ENCODE measurements at places on chromosomes 6 and 20. TPM values are rescaled to one million over a fixed set of nuclear protein-coding genes. Genes with fewer than 3 reads are reported as not detected.

- DNase-seq: no peak
Measured at GRCh38 chr6:113290684-113291083, 566.5 kb upstream of the MARCKS start.

GRCh38 chr6:7550433-7550801, 8.9 kb downstream of the DSP start:
- DNase-seq: no peak

DNA sequence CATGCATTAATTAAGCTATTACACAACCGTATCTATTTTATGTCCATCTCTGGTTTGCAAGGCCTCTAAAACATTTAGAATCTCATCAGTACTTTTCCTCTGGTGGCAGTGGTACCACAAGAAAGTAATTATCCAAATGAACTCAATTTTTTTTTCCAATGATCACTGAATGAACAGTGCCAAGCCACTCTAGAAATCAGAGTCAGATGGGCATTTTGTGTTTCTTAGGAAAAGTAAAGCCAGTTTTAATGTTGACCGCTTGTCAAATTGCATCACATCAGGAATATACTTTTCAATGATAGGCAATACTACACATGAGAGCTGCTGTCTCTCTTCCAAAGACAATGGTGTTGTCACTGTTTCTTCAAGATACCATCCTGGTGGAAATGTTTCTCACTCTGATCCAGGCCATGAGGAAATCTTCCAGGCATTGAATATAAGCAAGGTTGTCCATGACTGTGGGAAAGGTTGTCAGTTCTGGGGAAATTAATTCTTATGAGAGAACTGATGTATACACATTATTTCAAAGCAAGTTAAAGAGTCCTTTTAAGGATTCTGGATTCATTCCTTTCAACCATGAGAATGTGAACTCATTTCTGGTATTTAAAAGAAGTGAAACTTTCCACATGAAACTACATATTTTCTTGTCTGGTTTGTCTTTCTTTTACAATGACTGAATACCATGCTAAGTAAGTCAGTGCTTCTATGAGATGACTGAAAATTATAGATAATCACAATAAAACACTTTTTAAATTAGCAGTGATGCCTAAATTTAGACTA, 108.8 kb upstream of the TCF21 start:
- no peak for DNase-seq

Gene ARHGAP40
- 0.34 TPM for total RNA-seq

Gene SAPCD1
- 3.9 TPM for total RNA-seq

Gene KCNK5
- total RNA-seq: not detected

Gene TMC2
- not detected for total RNA-seq

Gene TBC1D22B
- total RNA-seq: 16.7 TPM
